CD4-positive, alpha-beta T cell treated with Interleukin-2 at 100 ng/mL for 4 hours (primary cell): ENCODE measurements at places on chromosomes 7 and 10.
A peak's percentile ranks its signal among the peaks of the same experiment; 100 is the strongest.

DNA sequence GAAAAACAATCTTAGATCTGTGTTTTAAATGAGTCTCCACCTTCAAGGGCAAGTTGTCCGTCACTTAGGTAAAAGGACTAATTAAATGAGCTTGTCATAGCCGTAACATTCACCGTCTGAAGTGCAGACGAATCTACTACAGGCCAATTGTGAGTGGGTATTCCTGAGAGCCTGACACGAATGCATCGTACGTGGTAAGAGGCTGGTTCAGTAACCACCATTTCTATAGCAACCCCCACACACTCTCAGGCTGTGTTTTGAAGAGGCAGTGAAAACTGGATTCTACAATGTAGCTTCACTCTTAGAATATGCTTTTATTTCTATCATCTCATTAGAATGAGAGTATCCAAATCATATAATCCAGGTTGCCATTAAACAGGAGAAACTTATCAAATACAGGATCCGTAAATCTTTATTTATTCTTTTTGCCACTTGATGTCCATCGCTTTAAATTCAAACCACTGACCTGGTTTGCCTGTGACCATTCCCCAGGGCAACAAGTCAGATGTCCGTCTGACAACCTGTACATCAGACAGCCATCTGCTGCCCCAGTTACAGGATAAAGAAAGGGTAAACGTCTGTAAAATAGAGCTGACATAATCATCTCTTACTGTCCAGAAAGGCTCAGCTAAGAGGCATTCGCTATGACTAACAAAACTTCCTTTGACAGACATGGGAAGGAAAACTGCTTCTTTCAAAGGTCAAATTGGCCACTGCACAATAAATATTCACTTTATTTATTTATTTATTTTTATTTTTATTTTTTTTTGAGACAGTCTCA is 70.3 kb upstream of the NMT2 start:
- no peak for DNase-seq

- DNase-seq: no peak
Measured at GRCh38 chr10:123804716-123805115, 86.9 kb downstream of the CPXM2 start.

DNA sequence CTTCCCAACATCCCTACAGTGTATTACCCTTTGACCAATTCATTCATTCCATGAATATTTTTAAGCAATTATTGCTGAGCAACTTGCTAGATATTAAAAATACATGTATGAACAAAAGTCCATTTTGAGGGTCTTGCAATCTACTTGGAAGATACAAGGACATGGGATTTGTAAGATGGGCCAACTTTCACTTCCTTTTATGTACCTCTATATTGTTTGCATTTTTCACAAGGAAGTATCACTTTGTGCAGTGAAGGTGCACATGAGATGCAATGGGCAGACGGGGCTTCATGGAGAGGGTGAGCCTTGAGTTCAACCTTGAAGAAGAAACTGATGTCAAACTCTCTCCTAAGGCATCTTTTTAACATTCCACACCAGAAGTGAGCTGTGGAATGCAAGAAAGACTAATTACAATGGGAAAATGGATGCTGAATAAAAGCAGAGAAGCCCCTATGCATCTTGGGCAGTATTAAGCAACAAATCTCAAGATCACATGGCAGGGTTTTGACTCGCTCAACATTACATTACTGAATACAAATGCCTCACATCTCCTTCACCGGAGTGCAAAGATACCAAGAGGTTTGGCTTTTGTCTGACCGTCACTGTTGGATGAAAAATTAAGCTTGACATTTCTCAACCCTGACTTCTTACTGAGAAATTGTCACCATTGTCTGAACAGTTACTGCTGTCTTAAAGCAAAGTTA is 341.5 kb downstream of the ELMO1 start:
- DNase-seq: no peak

DNA sequence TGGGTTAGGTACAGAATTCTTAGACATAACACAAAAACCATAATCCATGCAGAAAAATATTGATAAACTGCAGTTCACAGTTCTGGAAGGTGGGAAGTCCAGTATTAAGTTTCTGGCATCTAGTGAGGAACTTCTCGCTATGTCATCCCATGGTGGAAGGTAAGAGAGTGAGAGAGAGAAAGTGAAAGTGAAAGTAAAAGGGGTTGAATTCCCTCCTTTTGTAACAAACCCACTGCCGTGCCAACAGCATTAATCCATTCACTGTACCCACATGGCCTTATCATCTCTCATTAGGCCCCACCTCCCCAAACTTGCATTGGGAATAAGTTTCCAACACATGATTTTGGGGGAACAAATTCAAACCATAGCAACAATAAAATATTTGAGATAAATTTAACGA is 17.1 kb downstream of the ZNF485 start:
- peak; percentile 29 for DNase-seq

DNA sequence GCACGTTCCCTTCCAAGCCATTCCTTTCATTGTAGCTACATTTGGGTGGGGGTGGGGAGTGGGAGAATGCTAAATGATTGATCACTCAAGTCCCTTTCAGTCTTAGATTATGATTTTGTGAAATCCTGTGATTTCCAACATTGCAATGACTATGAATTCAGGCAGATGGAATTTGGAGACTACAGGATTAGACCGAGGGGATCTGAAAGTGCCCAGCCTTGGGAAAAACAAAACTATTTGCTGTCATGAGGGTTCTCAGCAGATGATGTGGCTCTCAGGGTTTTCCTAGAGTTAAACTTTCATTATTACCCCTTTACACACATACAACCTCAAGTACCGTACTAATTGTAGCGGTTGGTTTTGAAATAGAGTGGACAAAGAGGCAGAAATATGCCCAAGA is 4.7 kb downstream of the MACROH2A2 start:
- no peak for DNase-seq

- no peak for DNase-seq
Measured at GRCh38 chr7:140081774-140082425, 19.1 kb upstream of the PARP12 start.

DNA sequence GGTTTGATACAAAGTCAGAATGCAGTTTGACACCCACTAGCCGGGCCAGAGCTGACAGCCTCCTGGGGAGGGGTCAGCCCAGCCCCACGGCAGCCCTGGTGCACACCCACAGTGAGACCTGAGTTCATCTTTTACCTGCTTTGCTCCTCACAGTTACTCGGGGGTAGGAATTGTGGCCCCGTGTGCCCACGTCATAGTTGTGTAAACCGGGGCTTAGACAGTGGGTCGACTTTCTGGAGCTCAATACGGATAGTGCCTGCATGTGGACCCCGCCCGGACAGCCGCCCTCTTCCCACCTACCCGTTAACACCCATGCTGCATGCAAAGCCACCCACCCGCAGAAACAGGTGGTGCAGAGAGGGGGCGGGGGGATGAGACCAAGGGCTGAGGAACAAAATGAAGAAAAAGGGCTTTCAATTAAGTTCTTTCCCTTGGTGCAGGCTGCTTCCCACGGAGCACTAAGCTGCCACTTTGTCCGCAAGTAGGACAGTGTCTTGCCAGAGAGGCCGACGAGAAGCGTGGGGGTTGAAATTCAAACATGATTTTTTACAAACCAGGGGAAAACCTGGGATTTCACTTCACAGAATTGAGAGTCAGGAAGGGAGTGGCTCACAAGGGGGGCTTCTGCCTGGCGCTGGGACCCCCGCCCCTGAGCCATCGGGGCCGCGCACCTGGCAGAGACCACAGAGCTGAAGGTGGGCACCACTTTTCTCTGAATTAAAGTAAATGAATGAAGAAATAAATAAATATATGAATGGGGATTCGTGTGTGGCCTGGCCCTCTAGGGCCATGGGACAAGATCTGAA is 24.6 kb upstream of the FOXL3 start:
- no peak for DNase-seq

GRCh38 chr7:132904209-132904608 is 177.7 kb downstream of the CHCHD3 start:
- DNase-seq: no peak

GRCh38 chr7:107964510-107964909 is 38.5 kb downstream of the LAMB1 start:
- DNase-seq: no peak

DNA sequence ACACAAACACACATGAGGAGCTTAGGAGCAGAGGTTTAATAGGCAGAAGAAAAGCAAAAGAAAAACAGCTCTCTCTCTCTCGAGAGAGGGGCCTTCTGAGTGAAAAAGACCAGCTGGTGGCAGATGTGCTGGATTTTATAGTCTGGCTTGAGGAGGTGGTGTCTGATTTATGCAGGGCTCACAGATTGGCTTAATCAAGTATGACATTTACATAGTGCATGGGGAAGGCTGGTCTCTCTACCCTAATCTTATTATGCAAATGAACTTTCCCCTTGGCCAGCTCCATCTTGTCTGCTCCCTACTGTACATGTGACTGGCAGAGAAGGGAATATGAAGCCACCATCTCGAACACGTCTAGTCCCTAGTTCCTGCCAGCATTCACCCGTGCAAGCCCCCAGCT is 219.5 kb upstream of the ZNF804B start:
- no peak for DNase-seq

DNA sequence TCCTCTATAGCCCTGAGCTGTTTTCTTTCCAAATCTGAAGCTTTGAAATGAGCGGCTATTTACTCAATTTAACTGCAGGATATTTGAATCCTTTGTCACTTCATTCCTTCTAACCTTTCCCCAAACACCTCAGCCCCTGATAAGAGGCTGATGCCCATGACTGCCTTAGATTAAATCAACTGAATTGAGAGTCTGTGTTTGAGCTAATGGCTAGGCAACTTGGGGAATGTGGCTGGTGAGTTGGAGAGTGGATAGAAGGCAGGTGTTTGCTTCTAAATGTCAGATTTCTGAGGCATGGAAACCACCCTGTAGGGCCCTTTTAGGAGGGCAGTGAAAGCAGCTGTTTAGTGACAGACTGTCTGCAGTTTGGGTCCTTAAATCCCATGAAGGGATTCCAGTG is 759.9 kb downstream of the LRMDA start:
- DNase-seq: no peak

DNA sequence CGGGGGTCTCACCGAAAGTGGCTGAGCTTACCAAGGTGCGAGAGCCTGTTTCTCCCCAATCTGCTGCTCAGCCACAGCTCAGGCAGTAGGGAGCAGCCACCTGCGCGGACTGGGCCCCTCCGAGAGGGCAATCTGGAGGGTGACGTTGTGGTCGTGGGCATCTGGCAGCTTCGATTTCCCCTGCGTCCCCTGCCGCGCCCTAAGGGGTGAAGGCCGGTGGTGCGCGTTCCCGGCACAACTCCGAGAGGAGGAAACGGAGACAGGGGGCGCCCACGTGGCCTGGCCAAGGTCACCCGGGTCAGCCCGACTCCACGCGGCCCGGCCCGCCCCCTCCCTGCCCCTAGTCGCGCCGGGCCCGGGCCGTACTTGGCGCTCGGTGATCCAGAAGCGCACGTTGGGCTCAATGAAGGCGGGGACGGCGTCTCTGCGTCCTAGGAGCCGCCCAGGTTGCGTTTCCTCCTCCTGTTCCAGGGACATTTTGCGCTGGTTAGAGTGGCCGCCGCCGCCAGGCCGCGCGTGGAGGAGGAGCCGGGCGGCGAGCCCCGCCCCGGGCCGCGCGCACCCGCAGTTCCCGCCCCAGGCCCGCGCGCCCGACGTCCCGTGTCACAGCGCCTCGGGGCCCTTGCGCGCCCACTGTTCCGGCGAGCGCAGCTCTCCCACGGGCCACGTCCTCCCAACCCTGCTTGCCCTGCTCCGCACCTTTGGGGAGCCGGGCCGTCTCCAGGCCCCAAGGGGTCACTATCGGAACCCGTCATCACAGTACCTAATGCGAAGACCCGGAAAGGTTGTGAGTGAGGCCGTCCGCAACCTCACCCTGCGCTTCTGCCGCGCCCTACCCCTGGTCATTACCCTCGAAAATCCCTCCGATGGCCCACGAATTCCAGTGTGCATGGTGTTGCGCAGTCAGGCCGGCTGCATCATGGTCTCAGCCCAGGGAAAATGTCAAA is at the start of gene SFXN4:
TSS of gene SFXN4 (minus strand) at position 544 of the 947 bp plus-strand sequence. CDS start at position 477, 67 bp downstream.
- DNase-seq: peak; percentile 74

DNA sequence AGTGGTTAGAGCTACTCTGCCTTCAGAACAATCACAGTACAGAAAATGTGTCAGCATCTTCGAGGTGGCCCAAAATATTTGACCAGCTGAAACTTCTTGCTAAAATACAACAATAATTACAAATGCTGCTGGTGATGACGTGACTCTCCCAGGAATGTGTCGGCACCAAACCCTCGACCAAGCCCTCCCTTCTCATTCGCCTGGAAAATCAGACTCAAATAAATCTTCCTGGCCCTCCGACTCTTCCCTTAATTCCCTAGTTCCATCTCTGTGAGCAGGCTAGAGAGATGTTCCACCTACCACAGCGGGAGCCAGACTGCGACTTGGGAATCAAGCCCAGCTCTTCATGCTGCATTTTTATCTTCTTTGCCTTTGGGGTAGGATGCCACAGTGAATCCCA is 4.1 kb downstream of the PRSS2 start:
- no peak for DNase-seq
